ENCODE measurements at places on chromosomes 16 and 17.

- DNase-seq = no peak
Measured at GRCh38 chr17:68565661-68566441, 35.3 kb downstream of the FAM20A start.

GRCh38 chr17:50064253-50065001 is 8.5 kb downstream of the ITGA3 start:
- peak; percentile 95 for DNase-seq

DNA sequence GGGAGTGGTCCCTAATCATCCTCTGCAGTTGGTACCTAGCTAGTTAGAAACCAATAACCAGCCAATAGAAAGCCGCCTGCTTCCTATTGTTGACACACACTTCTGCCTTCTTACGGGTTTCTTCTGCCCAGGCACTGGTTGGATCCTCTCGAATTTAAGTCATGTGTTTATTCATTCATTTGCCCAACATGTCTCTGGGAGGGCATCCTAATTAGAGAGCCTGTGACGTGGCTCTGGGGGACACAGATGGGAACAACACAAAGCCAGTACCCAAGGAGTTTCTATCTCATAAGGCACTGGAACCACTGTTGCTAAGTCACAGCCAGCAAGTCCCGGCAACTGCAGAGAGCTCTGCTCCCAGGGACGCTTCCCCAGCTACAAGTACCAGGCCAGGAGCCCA is 300.7 kb upstream of the TNRC6C start:
- DNase-seq = no peak

DNA sequence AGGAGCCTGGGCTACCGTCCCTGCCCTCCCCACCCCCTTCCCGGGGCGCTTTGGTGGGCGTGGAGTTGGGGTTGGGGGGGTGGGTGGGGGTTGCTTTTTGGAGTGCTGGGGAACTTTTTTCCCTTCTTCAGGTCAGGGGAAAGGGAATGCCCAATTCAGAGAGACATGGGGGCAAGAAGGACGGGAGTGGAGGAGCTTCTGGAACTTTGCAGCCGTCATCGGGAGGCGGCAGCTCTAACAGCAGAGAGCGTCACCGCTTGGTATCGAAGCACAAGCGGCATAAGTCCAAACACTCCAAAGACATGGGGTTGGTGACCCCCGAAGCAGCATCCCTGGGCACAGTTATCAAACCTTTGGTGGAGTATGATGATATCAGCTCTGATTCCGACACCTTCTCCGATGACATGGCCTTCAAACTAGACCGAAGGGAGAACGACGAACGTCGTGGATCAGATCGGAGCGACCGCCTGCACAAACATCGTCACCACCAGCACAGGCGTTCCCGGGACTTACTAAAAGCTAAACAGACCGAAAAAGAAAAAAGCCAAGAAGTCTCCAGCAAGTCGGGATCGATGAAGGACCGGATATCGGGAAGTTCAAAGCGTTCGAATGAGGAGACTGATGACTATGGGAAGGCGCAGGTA is 762 bp downstream of the CDK12 start:
- DNase-seq = peak; percentile 49

DNA sequence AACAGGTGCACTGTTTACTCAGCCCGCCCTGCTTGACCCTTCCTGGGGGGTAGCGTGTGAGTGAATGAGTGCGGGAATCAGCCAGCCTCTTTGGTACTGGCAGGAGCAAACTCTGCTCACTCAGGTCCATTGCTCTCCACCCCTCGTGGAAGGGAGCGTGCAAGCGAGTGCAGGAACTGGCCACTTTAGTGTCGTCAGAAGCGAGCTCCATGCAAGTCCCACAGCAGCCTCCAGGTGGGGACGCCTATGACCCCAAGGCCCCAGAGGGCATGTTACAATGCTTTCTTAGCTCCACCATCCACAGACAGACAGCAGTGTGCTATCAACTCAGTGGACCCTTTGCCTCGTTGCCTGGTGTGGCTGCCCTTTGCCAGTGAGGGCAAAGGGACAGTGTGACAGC is 1025.1 kb upstream of the CDH8 start:
- DNase-seq = no peak

GRCh38 chr17:39144416-39144840 is 7.0 kb downstream of the PLXDC1 start:
- DNase-seq = no peak

- DNase-seq = no peak
Measured at GRCh38 chr16:85614338-85615013, 1.4 kb downstream of the GSE1 start.

Measured in Kasumi-1 (cell line).